ENCODE measurements at places on chromosomes 7 and 10.

DNA sequence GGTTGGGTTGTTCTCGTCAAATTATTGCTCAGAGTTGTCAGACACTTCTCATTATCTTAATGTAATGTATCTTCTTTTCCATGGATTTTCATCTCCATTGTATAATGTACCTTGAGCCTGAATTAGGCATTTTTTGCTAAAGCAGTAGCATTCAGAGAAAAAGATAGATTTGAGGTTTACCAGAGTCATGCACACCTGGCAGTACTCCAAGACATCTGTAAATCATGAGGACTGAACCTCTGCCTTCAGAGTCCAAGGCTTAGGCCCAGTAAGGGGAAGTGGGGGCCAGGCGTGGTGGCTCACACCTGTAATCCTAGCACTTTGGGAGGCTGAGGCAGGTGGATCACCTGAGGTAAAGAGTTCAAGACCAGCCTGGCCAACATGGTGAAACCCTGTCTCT is 624.3 kb upstream of the MBL2 start:
- DNase-seq, result no peak

GRCh38 chr10:14904316-14904732 is 25.7 kb downstream of the SUV39H2 start:
- peak; percentile 45 for DNase-seq

DNA sequence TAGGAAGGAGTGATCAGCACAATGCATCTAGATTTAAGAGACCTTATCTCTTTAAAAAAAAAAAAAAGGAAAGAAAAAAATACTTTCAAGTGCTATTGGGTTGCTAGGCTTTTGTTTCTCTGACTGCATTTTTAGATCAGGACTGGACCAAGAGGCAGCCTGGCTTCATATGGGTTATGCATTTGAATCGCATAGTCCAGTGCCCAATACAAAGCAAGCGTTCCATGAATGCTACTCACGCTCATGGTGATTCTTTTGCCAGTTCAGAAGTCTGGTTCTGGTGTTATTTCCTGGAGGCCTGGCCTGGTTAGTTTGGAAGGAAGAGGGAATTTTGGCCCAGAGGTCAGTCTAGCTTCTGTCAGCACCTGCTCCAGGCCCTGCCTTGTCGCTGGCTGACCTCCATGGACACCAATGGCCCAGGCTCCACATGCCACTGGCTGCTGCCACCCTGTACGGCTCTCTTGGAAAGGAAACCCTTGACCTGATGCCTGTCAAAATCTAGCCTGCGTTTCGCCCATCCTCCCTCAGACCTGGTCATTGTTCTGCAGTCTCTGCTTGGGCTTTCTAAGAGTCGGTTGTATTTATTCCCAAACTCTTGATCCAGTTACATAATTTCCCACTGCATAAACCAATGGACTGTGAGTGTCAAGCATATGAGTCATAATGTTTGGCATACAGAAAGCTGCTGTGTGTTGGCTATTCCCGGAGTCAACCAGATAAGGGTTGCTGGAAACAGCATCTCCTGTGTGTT is 74.3 kb upstream of the MKX start:
- peak; percentile 47 for DNase-seq

DNA sequence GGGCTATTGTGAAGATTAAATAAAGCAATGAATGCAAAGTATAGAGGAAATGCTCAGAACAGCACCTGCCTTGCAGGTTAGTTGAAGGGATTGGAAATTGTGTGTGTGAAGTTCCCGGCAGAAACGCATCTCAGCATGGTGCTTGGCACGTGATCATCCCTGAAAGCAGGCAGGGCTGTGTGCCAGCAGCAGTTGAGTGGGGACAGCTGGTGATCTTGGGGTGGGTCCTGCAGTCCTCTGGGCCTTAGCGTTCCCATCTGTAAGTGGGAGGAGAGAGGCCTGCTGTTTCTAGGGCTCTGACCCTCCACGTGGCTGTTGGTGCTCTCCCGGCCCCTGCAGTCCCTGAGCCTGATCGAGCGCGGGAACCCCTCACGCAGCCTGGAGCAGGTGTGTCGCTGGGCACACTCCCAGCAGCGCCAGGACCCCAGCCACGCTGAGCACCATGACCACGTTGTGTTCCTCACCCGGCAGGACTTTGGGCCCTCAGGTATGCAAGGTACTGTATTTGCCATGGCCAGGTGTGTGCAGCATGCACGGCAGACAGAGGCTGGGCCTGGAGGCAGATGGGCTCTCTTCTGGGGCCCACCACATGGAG is 55.3 kb downstream of the TBATA start:
- no peak for DNase-seq

DNA sequence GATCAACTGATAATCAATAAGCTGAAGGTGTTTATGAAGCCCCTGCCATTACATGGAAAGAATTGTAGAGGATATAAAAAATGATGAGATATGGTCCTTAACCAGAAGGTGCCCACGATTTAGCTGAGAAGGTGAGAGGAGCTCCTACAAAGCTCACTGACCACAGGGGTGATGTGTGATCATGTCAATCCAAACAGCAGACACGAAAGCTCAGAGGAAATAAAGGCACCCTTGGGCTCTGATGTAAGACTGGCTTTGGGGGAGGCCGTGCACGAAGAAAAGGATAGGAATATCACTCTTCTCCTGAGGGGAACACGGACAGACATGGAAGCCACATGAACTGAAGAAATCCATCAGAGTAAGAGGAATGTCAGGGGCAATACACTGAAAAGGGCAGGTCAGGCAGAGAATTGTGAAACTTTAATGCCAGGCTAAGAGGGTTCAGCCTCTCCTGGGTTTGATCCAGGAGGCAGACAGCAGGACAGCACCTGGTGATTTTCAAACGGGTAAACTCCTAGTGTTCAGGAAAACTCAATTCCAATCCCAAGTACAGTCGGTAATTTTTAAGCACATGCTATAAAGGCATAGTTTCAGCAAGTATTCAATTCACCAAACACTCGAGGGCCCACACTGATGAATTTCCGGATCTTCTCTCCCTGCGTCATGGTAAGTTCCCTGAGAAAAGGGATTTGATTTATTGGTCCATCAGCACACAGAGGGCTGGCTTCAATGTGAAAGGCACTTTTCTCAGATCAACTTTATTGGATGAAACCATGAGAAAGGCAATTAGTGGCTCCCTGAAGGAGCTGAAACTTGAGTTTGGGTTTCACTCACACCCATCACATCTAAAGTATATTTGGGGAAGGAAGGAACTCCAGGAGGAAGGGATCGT is 163.8 kb downstream of the PRPF18 start:
- DNase-seq, result no peak
